ENCODE measurements at places on chromosomes 11 and 22.

DNA sequence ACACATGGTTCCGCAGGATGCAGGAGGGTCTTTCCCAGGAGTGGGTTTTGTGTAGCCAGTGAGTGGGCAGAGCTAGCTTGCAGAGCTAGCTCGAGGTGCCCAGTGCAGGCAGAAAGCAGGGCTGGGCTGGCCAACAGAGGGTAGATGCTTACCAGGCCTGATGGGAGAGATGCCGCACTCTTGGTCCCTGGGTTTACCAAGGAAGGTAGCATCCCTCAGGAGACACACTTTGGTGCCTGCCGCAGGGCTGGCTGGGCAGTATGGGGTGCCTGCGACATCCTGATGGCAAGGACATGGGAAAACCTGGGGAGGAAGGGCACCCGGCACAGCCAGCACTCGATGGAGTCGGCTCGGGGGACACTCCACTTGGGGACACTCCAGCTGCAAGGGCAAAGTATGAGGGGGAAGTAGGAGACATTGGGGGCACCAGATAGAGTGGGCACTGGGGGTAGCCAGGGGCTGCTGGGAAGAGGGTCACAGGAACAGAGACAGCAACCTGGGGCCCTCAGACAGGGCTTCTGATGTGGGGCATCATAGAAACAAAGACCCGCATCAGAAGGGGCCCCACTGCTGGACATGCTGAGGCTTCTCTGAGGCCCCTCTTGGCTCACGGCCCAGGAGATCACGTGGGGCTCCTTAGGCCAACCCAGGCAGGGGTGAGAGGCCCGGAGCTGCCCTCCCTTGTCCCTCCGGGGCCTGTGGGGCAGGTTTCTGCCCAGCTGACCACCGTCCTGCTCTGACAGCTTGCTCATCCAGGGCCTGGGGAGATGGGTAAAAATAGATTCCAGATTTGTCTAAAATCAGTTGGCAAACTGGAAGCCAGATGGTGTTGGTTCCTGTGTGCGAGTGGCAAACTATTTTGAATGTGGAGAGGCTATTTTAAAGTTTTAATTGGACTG is 89.8 kb downstream of the MORC2 start:
- H3K4me1 ChIP-seq: peaks cover 32% of the 10 kb centered on the region
- H3K36me3 ChIP-seq: no peaks in the 10 kb centered on the region
- H3K4me3 ChIP-seq: no peak overlapping the region
- H3K27me3 ChIP-seq: no peaks in the 10 kb centered on the region

GRCh38 chr11:47914743-47915142 is 65.6 kb upstream of the PTPRJ start:
- H3K4me3 ChIP-seq: no peak overlapping the region
- H3K27me3 ChIP-seq: no peaks in the 10 kb centered on the region
- peaks cover 13% of the 10 kb centered on the region for H3K4me1 ChIP-seq
- DNase-seq: no peak

DNA sequence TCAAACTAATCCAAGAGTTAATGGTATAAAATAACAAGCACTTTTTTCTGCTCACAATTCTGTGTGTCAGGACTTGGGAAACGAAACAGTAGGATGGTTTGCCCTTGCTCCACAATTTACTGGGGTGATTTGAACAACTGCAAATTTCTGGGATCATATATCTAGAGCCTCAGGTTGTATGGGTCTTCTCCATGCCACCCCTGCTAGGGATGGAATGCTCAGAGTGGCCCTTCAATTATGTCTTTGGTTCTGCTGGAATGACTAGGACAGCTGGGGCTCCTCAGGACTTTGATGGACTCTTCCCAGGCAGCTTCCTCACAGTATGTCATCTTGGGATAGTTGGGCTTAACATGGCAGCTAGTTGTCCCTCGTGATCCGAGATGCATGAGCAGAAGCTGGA is 223.0 kb upstream of the ANO5 start:
- H3K36me3 ChIP-seq: no peaks in the 10 kb centered on the region
- no peaks in the 10 kb centered on the region for H3K4me1 ChIP-seq
- H3K27me3 ChIP-seq: no peaks in the 10 kb centered on the region
- no peak overlapping the region for H3K27ac ChIP-seq
- no peak for DNase-seq
- H3K4me3 ChIP-seq: no peak overlapping the region

DNA sequence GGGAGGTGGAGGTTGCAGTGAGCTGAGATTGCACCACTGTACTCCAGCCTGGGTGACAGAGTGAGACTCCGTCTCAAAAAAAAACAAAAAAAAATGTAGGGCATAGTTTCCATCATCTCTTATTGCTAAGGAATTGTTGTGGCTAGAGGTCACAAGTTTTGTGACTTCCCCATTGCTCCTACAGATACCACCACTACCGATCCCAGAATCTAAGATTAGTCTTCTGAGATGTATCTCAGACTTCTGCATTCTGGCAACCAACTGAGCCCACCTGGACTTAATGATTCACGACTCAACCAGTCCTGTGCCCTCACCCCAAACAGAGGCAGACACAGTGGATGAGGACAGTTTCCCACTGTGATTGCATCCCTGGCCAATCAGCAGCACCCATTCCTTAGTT is 148.9 kb downstream of the NECTIN1 start:
- peaks cover 36% of the 10 kb centered on the region for H3K27me3 ChIP-seq
- no peaks in the 10 kb centered on the region for H3K36me3 ChIP-seq
- DNase-seq: no peak
- H3K27ac ChIP-seq: no peak overlapping the region

GRCh38 chr11:100515087-100515486 is 172.0 kb upstream of the ARHGAP42 start:
- H3K4me3 ChIP-seq: no peak overlapping the region
- no peaks in the 10 kb centered on the region for H3K36me3 ChIP-seq
- no peaks in the 10 kb centered on the region for H3K27me3 ChIP-seq
- peak; percentile 6 for DNase-seq
- H3K4me1 ChIP-seq: no peaks in the 10 kb centered on the region
- no peak overlapping the region for H3K27ac ChIP-seq

DNA sequence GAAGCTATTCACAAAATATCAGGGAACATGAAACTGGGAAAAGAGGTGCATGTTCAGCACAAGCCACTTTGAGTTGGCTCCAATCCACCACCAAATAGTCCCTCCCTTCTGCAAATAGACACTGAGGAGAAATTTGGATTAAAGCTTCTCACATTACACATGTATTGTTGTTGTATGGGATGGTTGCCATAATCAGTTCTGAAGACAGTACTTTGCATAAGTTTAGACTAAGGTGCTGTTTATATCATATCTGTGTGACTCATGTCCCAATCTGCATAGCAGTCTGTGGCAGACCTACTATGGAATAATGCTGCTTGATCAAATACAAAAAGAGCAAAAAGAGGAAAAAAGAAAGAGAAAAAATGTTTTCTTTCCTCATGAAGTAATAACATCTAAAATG is 376.7 kb upstream of the DDI1 start:
- no peak overlapping the region for H3K4me3 ChIP-seq
- no peaks in the 10 kb centered on the region for H3K4me1 ChIP-seq
- no peak overlapping the region for H3K27ac ChIP-seq

- H3K4me3 ChIP-seq: no peak overlapping the region
- H3K36me3 ChIP-seq: no peaks in the 10 kb centered on the region
- DNase-seq: no peak
- H3K27me3 ChIP-seq: peaks cover 48% of the 10 kb centered on the region
- no peak overlapping the region for H3K27ac ChIP-seq
- H3K4me1 ChIP-seq: peaks cover 2% of the 10 kb centered on the region
Measured at GRCh38 chr11:74725701-74726100, 5.5 kb downstream of the CHRDL2 start.

GRCh38 chr11:126035718-126036117 is 26.9 kb downstream of the CDON start:
- no peaks in the 10 kb centered on the region for H3K27me3 ChIP-seq
- no peak overlapping the region for H3K27ac ChIP-seq
- no peaks in the 10 kb centered on the region for H3K36me3 ChIP-seq
- H3K4me1 ChIP-seq: peaks cover 6% of the 10 kb centered on the region
- DNase-seq: no peak

DNA sequence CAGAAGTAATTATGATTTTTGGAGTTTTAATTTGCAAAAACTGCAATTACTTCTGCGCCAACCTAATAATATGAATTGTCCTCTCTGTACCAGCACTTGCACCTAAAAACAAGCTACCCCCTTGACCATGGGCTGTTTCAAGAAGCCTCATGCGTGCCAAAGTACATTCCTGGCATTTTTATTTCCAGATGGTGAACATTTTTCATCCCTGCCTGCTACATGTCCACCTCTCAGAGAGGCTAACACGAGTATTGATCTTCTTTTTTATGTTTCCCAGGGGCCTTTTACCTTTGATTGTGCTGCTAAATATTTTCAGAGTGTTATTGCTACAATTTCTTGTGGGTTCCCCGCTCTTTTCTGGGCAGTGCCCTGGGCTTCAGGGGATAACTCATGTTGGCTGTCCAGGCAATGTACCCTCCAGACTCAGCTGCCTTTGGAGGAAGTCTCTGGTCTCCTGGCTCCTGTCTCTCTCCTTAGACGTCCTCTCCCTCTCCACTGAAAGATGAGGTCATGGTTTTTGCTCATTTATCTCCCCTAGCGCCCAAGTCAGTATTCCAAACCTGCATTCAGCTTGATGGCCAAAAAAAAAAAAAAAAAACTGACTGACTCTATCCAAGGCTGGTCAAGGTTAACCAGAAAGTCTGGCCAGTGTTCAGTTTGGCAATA is 86.2 kb upstream of the ASPHD2 start:
- no peaks in the 10 kb centered on the region for H3K36me3 ChIP-seq
- no peak overlapping the region for H3K4me3 ChIP-seq
- H3K4me1 ChIP-seq: no peaks in the 10 kb centered on the region
- no peak for DNase-seq

DNA sequence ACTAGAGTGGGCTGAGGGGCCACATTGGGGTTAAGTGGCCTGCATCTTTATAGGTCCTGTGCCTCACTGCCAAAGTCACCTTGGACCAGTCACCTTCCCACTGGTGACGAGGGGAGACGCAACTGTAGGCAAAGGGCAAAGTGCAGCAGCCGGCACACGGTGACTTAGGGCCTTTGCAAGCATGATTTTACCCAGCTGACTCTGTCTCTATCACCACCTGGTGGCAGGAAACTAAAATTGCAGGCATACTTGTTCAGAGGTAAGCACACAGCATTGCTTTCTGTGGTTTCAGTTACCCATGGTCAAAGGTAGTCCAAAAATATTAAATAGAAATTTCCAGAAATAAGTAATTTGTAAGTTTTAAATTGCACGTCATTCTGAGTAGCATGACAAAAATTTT is 1164.4 kb downstream of the BRD1 start:
- no peak for DNase-seq
- H3K4me1 ChIP-seq: no peaks in the 10 kb centered on the region
- H3K36me3 ChIP-seq: no peaks in the 10 kb centered on the region
- no peaks in the 10 kb centered on the region for H3K27me3 ChIP-seq
- no peak overlapping the region for H3K4me3 ChIP-seq

DNA sequence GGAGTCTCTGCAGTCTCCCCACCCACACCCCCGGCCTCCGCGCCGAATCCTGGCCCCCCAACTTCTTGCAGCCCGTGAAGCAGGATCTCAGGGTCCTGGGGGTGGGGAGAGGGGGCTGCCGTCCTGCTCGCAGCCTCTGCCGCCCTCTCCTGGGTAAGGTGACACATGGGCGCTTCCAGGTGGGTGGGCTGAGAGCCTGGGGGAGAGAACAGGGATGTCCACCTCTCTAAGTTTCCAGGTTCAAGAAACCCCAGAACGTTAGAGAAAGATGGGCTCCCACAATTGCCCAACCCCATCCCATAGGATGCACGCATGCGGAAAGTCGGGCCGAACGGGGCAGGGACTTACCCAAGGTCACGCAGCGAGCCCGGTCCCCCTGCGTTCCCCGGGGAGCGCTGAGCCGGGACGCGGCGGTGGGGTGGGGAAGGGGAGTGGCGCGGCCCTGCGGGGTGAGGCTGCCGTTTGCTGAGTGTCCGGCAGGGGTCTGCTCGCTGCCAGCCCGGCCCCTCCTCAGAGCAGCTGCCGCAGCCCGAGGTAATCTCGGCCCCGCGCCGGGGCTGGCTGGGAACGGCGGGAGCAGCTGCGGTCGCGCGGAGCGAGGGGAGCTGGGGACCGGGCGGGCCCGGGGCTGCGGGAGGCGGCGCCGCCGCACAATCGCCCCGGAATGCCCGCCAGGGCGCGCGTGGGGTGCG is 705 bp upstream of the CAPN1 start:
- peak overlapping the region; percentile 87 for H3K27ac ChIP-seq
- H3K4me1 ChIP-seq: peaks cover 12% of the 10 kb centered on the region
- peak; percentile 72 for DNase-seq
- no peaks in the 10 kb centered on the region for H3K36me3 ChIP-seq
- no peaks in the 10 kb centered on the region for H3K27me3 ChIP-seq

GRCh38 chr22:41762980-41763779 is 37.3 kb upstream of the CCDC134 start:
- no peaks in the 10 kb centered on the region for H3K27me3 ChIP-seq
- H3K36me3 ChIP-seq: no peaks in the 10 kb centered on the region
- H3K4me3 ChIP-seq: no peak overlapping the region
- no peaks in the 10 kb centered on the region for H3K4me1 ChIP-seq

- no peak overlapping the region for H3K4me3 ChIP-seq
- no peaks in the 10 kb centered on the region for H3K27me3 ChIP-seq
- DNase-seq: no peak
- H3K4me1 ChIP-seq: no peaks in the 10 kb centered on the region
Measured at GRCh38 chr11:110075105-110075846, 17.9 kb upstream of the ZC3H12C start.

DNA sequence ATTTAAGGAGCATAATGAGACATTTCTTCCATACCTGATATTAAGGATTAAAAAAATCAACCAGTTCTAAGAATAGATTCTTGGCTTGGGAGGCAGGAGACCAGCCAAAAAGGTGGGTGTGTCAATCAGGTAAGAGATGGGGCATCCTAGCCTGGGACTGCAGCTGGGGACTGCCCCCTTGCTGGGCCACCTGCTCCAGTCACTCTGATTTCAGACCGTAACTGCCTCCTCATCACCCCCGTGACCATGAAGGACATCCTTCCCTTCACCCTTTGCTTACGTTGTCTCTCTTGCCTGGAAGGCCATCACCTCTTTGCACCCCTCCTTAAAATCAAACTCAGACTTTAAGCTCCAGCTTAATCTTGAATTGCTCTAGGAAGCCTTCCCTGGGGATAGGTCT is 17.9 kb downstream of the PTPN5 start:
- no peaks in the 10 kb centered on the region for H3K4me1 ChIP-seq
- H3K27ac ChIP-seq: no peak overlapping the region
- no peak for DNase-seq
- no peaks in the 10 kb centered on the region for H3K36me3 ChIP-seq
- peaks cover 3% of the 10 kb centered on the region for H3K27me3 ChIP-seq

GRCh38 chr11:12090761-12091258 is 19.6 kb upstream of the MICAL2 start:
- no peak overlapping the region for H3K27ac ChIP-seq
- peaks cover 47% of the 10 kb centered on the region for H3K4me1 ChIP-seq
- no peaks in the 10 kb centered on the region for H3K27me3 ChIP-seq
- DNase-seq: no peak
- no peak overlapping the region for H3K4me3 ChIP-seq
- no peaks in the 10 kb centered on the region for H3K36me3 ChIP-seq

All from cardiac muscle cell (in vitro differentiated cells and primary cell).